Activated naive CD4-positive, alpha-beta T cell treated with anti-CD3 and anti-CD28 coated beads, Interleukin-2, amount 50 U/mL, for 72 hours (primary cell): ENCODE measurements at places on chromosomes 3 and 15.
A peak's percentile ranks its signal among the peaks of the same experiment; 100 is the strongest.

DNA sequence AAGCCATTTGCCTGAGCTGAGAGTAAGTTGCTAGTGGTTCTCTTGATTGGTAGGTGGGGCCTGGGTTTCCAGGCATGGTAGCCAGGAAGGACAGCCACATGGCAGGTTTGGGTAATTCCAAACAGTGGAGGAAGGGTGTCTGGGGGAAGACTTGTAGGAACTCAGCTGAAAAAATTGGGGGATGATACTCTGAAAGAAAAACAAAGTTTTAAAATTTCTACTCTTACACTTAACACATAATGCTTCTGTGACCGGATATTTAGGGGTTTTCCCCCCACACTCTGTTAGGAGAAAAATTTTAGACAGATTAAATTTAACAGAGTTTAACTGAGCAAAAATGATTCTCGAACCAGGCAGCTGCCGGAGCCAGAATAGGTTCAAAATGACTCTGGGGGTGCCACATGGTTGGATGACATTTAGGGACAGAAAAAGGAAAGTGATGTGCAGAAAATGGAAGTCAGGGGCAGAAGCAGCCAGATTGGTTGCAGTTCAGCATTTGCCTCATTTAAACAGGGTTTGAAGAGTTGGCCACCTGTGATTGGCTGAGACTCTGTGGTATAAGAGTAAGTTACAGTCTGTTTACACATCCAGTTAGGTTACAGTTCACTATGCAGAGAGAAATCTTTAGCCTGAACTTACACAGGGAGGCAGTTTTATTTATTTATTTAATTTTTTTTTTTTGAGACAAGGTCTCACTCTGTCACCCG lies 8.1 kb downstream of the B2M start:
- peak; percentile 65 for DNase-seq

- DNase-seq, result no peak
Observed at GRCh38 chr3:152317956-152318355, 49.2 kb downstream of the MBNL1 start.

GRCh38 chr15:95016511-95017229 lies 785.3 kb downstream of the MCTP2 start:
- DNase-seq, result no peak

DNA sequence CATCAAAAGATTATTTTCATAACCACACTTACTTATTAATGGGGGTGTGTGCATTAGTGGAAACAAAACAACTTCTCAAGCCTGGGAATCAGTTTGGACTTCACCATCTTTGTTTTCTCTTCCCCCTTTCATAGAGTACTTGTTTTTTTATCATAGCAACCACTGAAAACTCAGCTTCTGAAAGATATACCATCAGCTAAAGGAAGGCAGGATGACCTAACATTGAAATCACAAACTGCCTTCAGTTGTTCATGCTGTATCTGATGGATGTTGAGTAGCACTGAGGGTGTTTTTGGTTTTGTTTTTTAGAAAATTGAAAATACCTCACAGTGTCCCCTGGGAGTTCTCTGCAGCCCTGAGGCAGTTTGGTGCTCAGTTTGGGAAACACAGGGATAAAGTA lies 46.5 kb downstream of the NEK10 start:
- DNase-seq, result no peak

DNA sequence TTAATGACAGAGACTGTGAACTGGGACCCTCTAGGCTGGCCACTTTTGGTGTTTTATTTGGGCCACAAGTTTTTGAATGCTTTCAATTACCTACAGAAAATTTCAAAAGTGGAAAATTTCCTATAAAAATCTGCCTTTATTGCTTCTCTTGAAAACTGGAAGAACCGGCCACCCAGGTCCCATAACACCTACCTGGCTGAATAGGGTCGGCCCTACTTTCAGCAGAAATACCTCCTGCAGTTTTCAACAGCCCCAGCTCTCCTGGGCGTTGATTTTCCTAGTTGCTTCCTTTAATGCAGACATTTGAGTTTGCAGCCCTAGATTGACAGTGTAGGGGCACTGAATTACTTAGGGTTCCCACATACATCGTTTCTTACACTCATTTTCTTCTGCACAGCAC lies 719 bp upstream of the SRPRB start:
- no peak for DNase-seq

GRCh38 chr15:88832820-88833730 lies 29.8 kb downstream of the ACAN start:
- DNase-seq, result no peak

DNA sequence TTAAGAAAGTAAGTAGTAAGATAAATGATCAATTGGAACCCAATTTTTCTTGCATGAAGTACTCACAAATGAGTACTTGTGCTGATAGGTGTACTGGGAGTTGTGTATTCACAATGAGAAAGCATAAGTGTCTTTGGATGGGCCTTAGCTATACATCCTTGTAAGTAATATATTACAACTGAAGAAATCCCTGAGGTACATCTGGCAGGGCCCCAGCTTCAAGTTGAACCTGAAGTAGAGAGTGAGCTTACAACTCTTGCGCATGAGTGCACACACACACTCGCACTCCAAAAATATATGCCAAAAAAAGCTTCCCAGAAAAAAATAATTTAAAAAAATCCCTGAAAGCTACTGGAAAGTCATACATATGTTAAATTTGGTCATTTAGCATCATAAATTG lies 222.5 kb downstream of the ROBO2 start:
- DNase-seq, result no peak

DNA sequence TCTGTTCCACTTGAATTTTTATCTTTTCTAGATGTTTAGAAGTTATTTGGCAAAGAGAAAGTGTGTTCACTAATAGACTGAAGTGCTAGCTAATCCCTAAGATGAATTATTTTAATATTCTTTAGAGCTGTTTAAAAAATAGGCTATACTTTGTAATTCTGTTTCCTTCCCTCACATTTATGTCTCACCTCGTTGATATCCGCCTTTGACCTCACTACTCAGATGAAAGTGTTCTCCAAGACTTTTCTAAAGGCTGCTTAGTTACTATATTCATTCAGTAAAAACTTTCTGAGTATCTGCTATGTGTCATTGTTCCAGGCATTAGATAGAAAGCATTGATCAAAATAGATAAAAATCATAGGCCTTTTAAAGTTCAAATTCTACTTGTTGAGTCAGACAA lies 38.3 kb downstream of the HMG20A start:
- no peak for DNase-seq

DNA sequence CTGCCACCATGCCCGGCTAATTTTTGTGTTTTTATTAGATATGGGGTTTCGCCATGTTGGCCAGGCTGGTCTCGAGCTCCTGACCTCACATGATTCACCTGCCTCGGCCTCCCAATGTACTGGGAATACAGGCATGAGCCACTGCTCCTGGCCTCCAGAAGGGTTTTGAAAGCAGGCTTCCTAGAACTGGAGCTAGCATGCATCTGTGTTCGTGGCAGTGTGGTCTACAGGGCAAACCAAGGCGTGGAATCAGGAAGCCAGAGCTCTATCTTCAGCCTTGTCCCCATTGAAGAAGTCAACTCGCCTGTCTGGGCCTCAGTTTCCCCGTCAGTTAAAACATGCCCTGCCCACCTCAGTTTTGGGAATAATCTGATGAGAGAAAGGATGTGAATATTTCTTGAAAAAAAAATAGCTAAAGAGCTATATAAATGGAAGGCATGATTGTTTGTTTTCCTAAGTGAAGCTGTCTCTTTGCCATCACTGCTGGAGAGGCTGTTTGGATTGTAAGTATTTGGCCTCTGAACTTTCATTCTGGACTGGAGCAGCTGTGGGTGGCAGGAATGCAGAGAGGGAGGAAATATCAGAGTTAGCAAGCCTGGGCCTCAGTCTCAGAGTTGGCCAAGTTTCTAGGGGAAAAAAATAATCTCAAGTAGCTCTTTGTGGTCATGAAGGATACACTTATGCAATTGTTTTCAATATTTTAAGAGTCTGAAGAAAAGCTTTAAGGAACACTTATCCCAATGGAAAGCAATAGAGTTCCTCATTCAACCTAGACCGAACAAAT lies 36.5 kb upstream of the UACA start:
- no peak for DNase-seq

- no peak for DNase-seq
Observed at GRCh38 chr15:70466305-70466704, 297.1 kb downstream of the UACA start.

DNA sequence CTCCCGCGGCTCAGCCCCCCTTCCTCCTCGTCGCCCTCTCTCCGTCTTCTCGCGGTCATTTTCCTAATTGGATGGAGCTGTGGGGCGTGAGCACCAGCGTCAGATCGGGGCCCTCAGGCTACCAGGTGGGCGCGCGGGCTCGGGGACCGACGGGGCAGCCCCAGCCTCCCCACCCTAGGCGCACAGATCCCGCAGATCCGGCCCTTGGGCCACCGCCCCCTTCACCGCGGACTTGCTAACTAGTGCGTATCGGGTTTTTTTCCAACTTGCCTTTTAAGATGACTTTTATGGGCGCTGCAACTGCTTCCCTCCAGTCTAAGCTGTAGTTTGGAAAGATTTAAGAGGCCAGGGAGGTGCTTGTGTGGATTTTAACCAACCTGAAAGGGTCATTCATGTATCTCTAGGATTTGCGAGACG lies 1.3 kb downstream of the ZNF710 start:
- DNase-seq, result peak; percentile 75

GRCh38 chr3:160224256-160224655 lies 966 bp upstream of the C3orf80 start:
- no peak for DNase-seq

DNA sequence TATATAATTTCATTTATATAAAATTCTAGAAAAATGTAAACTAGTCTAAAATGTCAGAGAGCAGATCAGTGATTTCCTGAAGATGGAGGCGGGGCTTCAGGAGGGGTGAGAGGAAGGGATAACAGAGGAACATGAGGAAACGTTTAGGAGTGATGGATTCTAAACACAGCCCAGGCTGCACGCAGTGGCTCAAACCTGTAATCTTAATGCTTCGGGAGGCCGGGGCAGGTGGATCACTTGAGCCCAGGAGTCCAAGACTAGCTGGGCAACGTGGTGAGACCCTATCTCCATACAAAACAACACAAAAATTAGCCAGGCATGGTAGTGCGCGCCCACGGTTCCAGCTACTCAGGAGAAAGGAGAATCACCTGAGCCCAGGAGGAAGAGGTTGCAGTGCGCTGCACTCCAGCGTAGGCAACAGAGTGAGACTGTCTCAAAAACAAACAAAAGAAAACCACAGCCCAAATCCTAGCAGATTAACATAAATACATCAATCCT lies 18.0 kb upstream of the IQCF1 start:
- no peak for DNase-seq

GRCh38 chr3:129195731-129196256 lies 12.1 kb upstream of the CNBP start:
- no peak for DNase-seq
